ENCODE measurements at places on chromosomes 13 and 19. TPM values are rescaled to one million over a fixed set of nuclear protein-coding genes. Genes with fewer than 3 reads are reported as not detected.

Gene SPINT2
- 24.5 TPM for total RNA-seq

DNA sequence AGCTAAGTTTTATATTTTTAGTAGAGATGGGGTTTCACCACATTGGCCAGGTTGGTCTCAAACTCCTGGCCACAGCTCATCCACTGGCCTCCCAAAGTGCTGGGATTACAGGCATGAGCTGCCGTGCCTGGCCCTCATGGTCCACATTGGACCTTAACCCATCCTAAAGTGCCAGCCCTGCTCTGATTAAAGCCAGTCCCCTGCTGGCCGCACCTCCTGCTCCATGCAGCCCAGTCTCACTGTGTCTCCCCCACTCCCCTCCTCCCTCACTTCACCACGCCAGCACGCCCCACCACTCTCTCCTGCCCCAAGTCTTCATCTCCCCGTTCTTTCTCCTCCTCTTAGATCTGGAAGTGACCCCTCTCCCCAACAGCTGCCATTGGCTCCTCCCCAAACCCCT, 16.7 kb upstream of the SDHAF1 start:
- no peak for DNase-seq

Gene KLK13
- not detected for total RNA-seq

Gene CALR3
- total RNA-seq: not detected
